ENCODE measurements at places on chromosomes 12 and 14.

- no peak for DNase-seq
These were observed 41.7 kb upstream of the RGS6 start for GRCh38 chr14:71890541-71890940.

GRCh38 chr12:47752552-47752951 is 6.1 kb downstream of the RAPGEF3 start:
- DNase-seq: no peak

DNA sequence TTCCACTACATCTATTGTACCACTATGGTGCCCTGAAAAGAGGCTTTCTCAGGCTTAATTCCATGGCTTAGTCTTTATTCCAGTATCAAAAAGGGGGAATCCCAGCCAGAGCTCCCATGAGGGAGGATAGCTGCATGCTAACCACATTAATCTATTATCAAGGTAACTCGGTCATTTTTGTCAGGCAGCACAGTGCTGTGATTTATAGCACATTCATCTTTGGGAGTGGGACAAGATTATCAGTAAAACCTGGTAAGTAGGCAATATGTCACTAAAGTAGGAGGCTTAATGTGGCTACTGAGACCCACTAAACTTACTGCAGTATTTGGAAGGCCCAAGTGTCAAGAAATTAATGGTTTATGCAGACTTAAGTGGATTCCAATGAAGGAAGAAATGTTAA is 58.9 kb downstream of the DAD1 start:
- no peak for DNase-seq

GRCh38 chr12:131379738-131380137 is 331.2 kb upstream of the SFSWAP start:
- no peak for DNase-seq

DNA sequence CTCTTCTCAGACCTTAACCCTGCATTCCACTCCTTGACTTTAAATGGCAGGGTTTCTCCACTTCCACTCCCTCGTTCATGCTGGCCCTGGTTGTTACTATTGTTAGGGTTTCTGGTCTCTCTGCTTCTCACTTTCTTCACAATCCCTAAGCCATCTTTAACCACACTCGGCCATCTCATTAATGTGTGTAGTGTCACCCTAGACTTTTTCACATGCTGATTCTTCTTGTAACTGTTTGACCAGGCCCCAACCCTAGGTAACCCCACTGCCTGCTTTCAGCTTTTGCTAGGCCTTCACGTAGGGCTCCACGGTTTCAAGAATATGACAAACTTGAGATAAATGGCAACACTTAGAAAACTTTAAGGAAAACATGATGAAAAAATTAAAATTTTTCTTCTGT is 195.1 kb downstream of the IPO8 start:
- DNase-seq: no peak

Data from NCI-H1048 (cell line).